ENCODE measurements at places on chromosomes 1 and 21. TPM values are rescaled to one million over a fixed set of nuclear protein-coding genes. Genes with fewer than 3 reads are reported as not detected.

GRCh38 chr21:42988236-42988965 is 14.0 kb downstream of the PKNOX1 start:
- H3K27ac ChIP-seq: no peak overlapping the region
- H3K27me3 ChIP-seq: no peaks in the 10 kb centered on the region
- H3K4me3 ChIP-seq: no peak overlapping the region
- no peaks in the 10 kb centered on the region for H3K36me3 ChIP-seq
- no peak for DNase-seq

KIRREL1 gene
- total RNA-seq: 10.9 TPM

UTP11 gene
- total RNA-seq: 10.9 TPM

SPRR4 gene
- not detected for total RNA-seq

- peak; percentile 14 for DNase-seq
- peak overlapping the region; percentile 80 for H3K27ac ChIP-seq
- peaks cover 3% of the 10 kb centered on the region for H3K36me3 ChIP-seq
- H3K4me1 ChIP-seq: peaks cover 30% of the 10 kb centered on the region
- H3K4me3 ChIP-seq: peak overlapping the region; percentile 72
Measured at GRCh38 chr1:207321790-207322645, 540 bp downstream of the CD55 start.

DNA sequence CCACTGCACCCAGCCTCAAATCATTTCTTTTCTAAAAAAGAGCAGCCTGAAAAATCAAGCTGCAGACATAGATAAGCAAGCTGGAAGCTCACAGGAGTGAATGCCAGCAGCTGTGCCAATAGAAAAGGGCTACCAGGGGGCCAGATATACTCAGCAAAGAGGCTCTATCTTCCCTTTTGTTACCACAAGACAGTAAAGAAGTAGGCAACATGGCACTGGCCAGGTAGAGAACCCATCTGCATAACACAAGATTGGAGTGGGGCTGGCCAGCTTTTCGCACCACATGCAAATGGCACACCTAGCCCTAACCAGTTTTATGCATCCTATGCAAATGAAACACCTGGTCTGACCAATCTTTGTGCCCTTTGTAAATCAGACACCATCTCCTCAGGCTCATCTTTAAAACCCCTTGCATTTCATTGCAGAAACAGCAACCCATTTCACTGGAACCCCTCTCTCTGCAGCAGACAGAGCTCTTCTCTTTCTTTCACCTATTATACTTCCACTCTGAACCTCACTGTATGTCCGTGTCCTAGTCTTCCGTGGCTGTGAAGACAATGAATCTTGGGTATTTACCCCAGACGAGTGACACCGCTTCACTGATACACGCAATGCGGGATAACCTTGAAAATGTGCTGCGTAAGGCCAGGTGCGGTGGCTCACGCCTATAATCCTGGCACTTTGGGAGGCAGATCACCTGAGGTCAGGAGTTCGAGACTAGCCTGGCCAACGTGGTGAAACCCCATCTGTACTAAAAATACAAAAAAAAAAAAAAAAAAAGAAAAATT is 15.1 kb downstream of the CASP9 start:
- H3K27me3 ChIP-seq: no peaks in the 10 kb centered on the region
- no peak for DNase-seq
- H3K27ac ChIP-seq: peak overlapping the region; percentile 20
- H3K4me1 ChIP-seq: peaks cover 45% of the 10 kb centered on the region
- no peaks in the 10 kb centered on the region for H3K36me3 ChIP-seq

CACYBP gene
- 43.5 TPM for total RNA-seq

IFNLR1 gene
- 4.6 TPM for total RNA-seq

ADGRL2 gene
- total RNA-seq: 25.7 TPM

DNA sequence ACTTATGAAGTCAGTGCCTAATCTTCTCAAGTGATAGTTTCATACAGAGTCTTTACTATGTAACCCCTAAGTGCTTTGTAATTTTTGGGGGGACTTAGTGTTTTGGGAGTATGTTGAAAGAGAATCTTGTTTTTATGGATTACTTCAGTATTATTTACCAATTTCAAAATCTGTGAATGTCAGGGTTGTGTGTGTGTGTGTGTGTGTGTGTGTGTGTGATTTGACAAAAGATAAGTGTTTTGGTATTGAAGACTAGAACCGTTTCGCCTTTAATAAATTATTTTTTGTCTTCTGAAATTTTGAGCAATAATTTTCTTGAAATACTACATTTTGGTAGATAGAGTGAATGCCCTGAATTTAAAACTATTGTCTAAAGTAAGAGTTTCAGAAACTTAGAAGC is 5.8 kb downstream of the MAGI3 start:
- no peak overlapping the region for H3K27ac ChIP-seq
- no peak overlapping the region for H3K4me3 ChIP-seq
- no peaks in the 10 kb centered on the region for H3K27me3 ChIP-seq
- peaks cover 37% of the 10 kb centered on the region for H3K4me1 ChIP-seq
- H3K36me3 ChIP-seq: no peaks in the 10 kb centered on the region

GRCh38 chr1:85830837-85831236 is 122.6 kb upstream of the ZNHIT6 start:
- no peak overlapping the region for H3K4me3 ChIP-seq
- DNase-seq: no peak
- no peaks in the 10 kb centered on the region for H3K27me3 ChIP-seq
- H3K4me1 ChIP-seq: no peaks in the 10 kb centered on the region
- H3K36me3 ChIP-seq: no peaks in the 10 kb centered on the region

TMEM200B gene
- total RNA-seq: not detected

GRCh38 chr1:232031156-232031555 is 404.6 kb downstream of the DISC1 start:
- no peak overlapping the region for H3K4me3 ChIP-seq
- no peak for DNase-seq
- H3K27ac ChIP-seq: no peak overlapping the region
- H3K27me3 ChIP-seq: no peaks in the 10 kb centered on the region
- H3K36me3 ChIP-seq: no peaks in the 10 kb centered on the region

- no peak for DNase-seq
- H3K27me3 ChIP-seq: no peaks in the 10 kb centered on the region
- no peak overlapping the region for H3K4me3 ChIP-seq
Measured at GRCh38 chr1:210024996-210025395, 87.0 kb downstream of the SYT14 start.

GRCh38 chr1:186643614-186644013 is 36.6 kb downstream of the PTGS2 start:
- no peak overlapping the region for H3K27ac ChIP-seq
- no peaks in the 10 kb centered on the region for H3K36me3 ChIP-seq
- DNase-seq: no peak
- no peaks in the 10 kb centered on the region for H3K4me1 ChIP-seq
- H3K27me3 ChIP-seq: no peaks in the 10 kb centered on the region

GRCh38 chr1:4684136-4684535 is 29.7 kb downstream of the AJAP1 start:
- no peak overlapping the region for H3K4me3 ChIP-seq
- no peaks in the 10 kb centered on the region for H3K36me3 ChIP-seq
- H3K27ac ChIP-seq: no peak overlapping the region

NBPF20 gene
- total RNA-seq: 3.6 TPM

- no peak for DNase-seq
- no peaks in the 10 kb centered on the region for H3K27me3 ChIP-seq
- H3K4me1 ChIP-seq: peaks cover 75% of the 10 kb centered on the region
- H3K36me3 ChIP-seq: no peaks in the 10 kb centered on the region
Measured at GRCh38 chr1:203281851-203282661, 23.3 kb upstream of the BTG2 start.

- no peaks in the 10 kb centered on the region for H3K4me1 ChIP-seq
- no peaks in the 10 kb centered on the region for H3K36me3 ChIP-seq
- H3K4me3 ChIP-seq: no peak overlapping the region
- H3K27ac ChIP-seq: no peak overlapping the region
- H3K27me3 ChIP-seq: no peaks in the 10 kb centered on the region
Measured at GRCh38 chr21:32044205-32045180, 171.7 kb downstream of the HUNK start.

OR10Z1 gene
- not detected for total RNA-seq

DNA sequence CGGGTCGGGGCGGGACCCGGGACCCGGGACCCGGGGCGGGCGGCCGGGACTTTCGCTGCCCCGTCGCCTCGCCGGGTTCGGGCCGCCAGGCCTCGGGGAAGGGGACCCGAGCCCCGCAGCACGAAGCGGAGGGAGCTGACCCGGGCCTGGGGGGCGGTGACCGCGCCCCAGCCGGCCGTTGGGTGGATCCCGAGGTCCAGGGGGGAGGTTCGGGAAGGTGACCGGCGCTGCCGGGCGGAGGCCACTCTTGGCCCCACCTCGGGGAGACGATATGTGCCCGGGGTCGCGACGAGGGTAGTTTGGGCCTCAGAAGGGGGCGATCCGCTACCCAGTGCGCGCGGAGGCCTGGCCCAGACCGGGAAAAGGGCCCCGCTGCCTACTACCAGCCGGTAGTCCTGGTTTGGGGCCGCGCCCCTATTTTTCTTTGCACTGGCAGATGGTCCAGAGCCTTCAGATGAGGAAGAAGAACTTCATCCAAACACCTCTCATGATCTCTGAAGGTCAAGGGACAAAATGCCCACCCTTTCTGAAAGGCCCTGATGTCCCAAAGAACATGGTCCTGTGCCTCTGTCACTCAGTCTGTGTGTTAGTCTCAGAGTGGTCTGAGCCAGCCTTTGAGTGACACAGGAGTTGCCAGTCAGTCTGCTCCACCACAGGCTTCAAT is 766 bp downstream of the AGO4 start:
- peak overlapping the region; percentile 76 for H3K4me3 ChIP-seq
- peaks cover 20% of the 10 kb centered on the region for H3K4me1 ChIP-seq
- H3K36me3 ChIP-seq: no peaks in the 10 kb centered on the region
- DNase-seq: peak; percentile 24

DNA sequence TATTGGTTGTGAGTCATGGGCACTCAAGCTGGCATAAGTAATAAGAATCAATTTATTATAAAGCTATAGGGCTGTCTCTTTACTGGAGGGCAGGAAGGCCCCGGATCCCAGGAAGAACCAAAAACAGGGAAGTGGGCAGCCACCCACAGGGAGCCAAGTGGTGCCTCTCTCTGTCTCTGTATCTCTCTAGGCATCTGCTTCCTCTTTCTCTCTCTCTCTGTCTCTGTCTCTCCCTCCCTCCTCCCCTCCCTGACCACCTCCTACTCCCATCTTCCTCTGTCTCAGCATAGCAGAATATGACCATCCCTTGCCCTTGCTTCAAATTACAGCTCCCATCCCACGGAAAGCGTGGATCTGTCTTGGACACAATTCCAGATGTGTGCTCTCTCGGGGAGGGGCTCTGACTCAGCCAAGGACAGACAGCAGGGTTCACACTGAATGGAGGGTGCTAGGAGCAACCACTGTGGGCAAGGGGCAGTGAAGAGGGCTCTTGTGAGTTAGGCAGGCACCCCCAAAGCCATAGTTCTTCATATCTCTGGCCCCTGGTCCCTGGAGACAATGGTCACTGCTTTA is 80.4 kb upstream of the LPGAT1 start:
- no peak overlapping the region for H3K4me3 ChIP-seq
- no peaks in the 10 kb centered on the region for H3K27me3 ChIP-seq
- DNase-seq: no peak
- no peak overlapping the region for H3K27ac ChIP-seq

DNASE2B gene
- not detected for total RNA-seq

- no peaks in the 10 kb centered on the region for H3K4me1 ChIP-seq
- H3K27me3 ChIP-seq: no peaks in the 10 kb centered on the region
- no peak overlapping the region for H3K27ac ChIP-seq
- peaks cover 2% of the 10 kb centered on the region for H3K36me3 ChIP-seq
- no peak for DNase-seq
Measured at GRCh38 chr1:246661451-246661850, 62.8 kb upstream of the SCCPDH start.

NBPF10 gene
- total RNA-seq: 0.33 TPM

EPHA10 gene
- total RNA-seq: 1.6 TPM

DNA sequence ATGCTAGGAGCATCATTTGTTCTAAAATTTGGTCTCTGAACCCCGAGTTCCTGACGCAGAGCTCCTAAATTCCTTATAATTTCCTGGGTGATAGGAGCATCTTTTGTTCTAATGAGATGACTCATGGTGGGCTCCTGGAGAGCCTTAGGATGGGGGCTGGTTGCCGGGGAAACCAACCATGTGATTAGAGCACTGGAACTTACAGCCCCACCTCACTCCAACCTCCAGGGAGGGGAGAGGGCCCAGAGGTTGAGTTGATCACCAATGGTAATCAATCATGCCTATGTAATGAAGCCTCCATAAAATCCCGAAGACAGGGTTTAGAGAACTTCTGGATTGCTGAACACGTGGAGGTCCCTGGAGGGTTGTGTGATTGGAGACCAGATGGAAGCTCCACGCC is 7.7 kb downstream of the SHISAL2A start:
- no peaks in the 10 kb centered on the region for H3K27me3 ChIP-seq
- no peak overlapping the region for H3K4me3 ChIP-seq
- no peak for DNase-seq
- no peaks in the 10 kb centered on the region for H3K4me1 ChIP-seq

Data from body of pancreas (tissue), 4 donors.